ENCODE measurements at places on chromosomes 12 and 14.

GRCh38 chr12:66361703-66362102 is 59.4 kb downstream of the HELB start:
- DNase-seq, result no peak

- no peak for DNase-seq
These were observed 16.8 kb downstream of the GALNT6 start for GRCh38 chr12:51374361-51374760.

GRCh38 chr14:86997271-86997670 is 995.7 kb downstream of the GALC start:
- DNase-seq, result no peak

DNA sequence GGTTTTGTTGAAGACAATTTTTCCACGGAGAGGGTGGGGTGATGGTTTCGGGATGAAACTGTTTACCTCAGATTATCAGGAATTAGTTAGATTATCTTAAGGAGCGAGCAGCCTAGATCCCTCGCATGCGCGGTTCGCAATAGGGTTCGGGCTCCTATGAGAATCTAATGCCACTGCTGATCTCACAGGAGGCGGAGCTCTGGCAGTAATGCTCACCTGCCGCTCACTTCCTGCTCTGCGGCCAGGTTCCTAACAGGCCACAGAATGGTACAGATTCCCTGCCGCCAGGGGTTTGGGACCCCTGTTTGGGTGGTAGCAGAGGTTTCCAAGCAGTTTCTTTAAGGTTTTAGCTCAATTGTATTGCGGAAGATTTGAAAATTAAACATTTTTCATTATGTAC is 439.8 kb upstream of the OR4E1 start:
- no peak for DNase-seq

GRCh38 chr12:65126482-65126881 is 5.4 kb upstream of the WIF1 start:
- DNase-seq, result no peak

DNA sequence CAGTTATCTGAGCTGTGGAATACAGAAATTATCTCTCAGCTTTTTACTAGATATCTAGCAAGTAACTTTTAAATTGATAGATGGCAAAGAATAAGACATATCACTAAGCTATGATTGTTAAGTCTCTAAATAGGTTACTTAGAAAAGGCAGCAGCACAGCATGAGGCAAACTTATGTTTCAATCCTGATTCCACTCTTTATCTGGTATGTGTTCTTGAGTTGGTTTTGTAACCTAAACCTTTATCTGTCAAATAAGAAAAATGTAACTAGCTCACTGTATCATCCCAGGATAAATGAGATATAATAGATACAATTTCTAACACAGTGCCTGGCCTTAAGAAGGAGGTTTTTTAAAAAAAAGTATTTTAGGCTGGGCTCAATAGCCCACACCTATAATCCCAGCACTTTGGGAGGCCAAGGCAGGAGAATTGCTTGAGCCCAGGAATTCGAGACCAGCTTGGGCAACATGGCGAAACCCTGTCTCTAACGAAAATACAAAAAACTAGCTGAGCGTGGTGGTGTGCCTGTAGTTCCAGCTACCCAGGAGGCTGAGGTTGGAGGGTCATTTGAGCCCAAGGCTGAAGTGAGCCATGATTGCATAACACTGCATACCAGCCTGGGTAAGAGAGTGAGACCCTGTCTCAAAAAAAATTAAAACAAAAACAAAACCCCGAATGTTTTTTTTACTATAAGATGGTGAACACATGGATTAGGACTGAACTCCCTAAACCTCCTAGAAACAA is 56.8 kb downstream of the HEATR5A start:
- DNase-seq, result no peak

DNA sequence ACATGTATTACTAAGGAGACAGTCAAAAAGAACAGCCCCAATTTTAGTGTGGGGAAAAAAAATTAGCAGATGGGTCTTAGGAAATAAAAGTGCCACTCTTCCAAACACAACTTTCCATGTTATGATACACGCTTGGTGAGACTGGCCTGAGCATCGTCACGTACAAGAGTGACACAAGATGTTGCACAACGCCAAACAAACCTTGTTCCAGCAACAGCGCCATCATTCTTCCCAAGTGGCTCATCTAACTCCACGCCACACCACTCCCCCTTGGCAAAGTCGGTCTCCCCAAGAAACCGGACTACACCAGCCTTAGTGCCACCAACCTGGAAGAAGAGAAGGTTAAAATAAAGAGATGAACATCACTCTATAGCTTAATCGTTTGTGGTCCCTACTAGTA is 58.7 kb downstream of the CLIP1 start:
- DNase-seq, result no peak

- no peak for DNase-seq
These were observed 21.5 kb downstream of the RFLNA start for GRCh38 chr12:124316257-124316900.

DNA sequence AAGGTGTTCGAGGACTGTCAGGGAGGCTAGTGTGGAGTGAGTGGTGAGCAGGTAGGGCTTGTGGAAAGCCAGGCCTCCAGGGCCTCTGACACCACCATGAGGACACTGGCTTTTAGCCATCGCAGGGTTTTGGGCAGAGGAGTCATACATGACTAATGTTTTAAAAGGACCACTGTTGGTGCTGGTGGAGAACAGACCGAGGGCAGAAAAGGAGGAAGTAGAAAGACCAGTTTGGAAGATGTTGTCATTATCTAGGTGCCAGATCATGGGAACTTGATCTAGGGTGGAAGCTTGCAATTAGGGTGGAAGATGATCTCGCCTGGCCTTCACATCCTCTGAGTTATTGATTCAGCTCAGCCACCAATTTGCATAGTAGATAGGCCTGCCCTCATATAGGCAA is 144.2 kb downstream of the C12orf75 start:
- DNase-seq, result no peak

- no peak for DNase-seq
These were observed 3.2 kb downstream of the C14orf132 start for GRCh38 chr14:96042248-96042930.

DNA sequence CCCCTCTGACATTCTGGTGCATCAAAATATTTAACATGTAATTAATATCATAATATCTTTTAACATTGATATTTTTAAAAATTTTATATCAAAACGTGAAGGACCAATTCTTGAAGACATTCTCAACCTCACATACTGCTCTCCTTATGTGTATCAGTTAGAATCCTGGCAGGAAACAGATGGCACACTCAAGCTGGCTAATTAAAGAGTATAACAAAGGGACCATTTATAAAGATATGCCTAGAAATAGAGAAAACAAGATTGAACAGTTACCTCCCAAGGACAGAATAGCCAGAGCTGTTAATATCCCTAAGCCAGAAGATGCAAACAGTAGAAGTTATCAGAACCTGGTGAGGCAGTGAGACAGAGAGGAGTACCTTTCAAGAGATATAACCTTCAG is 368.7 kb downstream of the NELL2 start:
- no peak for DNase-seq

GRCh38 chr12:19150273-19150900 is 20.9 kb downstream of the PLEKHA5 start:
- no peak for DNase-seq

All from activated T-helper 2 cell treated with anti-CD3 and anti-CD28 coated beads, Interferon-gamma antibody, Interleukin-2, Interleukin-4, amounts not matched to agents 10 μg/mL and 5 μg/mL and 100 μg/mL, durations not matched to agents 14 hours and 24 hours and 36 hours (primary cell).